ENCODE measurements at places on chromosomes 4 and X.

GRCh38 chrX:15816886-15817285 is 26.6 kb downstream of the ZRSR2 start:
- no peak for DNase-seq

DNA sequence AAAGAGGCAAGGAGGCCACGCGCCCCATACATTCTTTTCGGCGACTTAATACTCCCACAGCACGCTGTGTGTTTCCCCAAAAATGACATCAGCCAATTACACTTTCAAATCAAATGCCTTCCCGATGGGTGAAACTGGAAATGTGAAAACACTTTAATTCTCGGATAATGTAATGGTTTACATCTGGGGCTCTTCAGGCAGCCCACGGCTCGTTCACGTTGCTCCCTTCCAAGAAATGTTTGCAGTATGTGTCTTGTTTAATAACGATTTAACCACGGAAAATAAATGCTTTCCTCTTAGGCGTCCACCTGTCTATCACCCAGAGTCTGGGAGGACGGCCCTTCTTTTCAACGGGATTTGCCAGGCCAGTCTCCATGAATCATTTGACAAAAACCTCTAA is 272.5 kb downstream of the SHOX start:
- no peak for DNase-seq

GRCh38 chr4:151690164-151690870 is 70.5 kb downstream of the GATB start:
- no peak for DNase-seq

- no peak for DNase-seq
Measured at GRCh38 chr4:40952217-40952616, 202.5 kb downstream of the NSUN7 start.

GRCh38 chr4:38958453-38959190 is 73.6 kb downstream of the TMEM156 start:
- DNase-seq = no peak

- DNase-seq = no peak
Measured at GRCh38 chrX:118945921-118946320, 28.5 kb upstream of the LONRF3 start.

- no peak for DNase-seq
Measured at GRCh38 chrX:39164212-39164611, 363.0 kb downstream of the MID1IP1 start.

DNA sequence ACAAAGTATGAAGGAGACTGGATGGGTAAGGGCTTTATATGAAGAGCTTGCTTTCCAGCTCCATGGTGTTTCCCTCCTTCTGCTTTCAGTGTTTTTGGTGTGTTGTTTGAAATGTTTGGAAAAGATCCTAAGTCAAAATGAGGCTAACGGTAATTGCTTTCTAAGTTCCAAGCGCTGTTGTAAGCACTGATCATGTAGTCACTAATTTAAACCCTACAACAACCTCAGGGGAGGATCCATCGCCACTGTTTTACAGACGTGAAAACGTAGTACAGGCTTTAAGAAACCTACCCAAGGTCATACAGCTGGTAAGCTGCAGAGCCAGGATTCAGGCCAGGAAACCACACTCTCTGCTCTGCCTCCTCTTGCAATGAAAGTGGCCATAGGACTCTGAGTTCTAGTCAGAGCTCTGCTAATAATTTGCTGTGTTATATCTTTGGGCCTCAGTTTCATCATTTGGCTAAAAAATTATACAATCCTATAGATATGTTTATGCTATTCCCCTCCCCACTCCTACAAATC is 102.9 kb upstream of the PGRMC2 start:
- DNase-seq = no peak

DNA sequence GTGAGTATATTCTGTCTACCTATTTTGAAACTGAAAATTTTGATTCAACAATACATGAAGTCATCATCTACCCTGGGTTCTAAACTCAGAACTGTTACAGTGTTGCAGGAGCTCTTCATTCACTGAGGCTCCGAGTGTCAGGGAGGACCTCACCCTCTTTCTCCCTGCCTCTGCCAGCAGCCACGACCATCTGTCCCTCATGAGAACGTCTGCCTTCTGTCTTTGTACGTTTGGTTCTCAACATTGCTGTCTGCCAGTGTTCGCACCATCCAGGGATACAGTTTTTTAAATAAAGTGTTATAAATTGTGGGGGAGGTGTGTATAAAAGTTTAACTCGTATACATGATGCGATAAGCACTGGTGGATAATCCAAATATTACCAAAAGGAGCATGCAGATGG is 55.5 kb downstream of the TRAPPC11 start:
- DNase-seq = no peak

GRCh38 chrX:22338740-22339139 is 66.0 kb downstream of the CBLL2 start:
- DNase-seq = peak; percentile 34

DNA sequence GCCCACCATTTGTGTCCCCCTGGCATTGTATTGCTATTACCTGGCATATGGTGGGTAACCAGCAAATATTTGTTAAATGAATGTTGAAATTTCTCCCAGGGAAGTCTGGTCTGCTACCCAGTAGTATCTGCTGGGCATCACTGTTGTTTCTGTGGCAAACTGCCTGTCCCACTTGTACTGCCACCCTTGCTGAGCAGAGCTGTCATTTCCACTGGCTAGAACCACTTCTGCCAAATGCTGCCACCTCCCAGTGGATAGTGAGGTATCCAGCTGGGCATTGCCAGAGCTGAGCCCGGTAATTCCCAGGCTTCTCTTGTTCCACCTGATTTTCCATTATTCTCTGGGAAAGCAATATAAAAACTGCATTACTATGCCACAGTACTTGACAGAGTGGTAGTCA is 186.7 kb upstream of the NOCT start:
- DNase-seq = no peak

DNA sequence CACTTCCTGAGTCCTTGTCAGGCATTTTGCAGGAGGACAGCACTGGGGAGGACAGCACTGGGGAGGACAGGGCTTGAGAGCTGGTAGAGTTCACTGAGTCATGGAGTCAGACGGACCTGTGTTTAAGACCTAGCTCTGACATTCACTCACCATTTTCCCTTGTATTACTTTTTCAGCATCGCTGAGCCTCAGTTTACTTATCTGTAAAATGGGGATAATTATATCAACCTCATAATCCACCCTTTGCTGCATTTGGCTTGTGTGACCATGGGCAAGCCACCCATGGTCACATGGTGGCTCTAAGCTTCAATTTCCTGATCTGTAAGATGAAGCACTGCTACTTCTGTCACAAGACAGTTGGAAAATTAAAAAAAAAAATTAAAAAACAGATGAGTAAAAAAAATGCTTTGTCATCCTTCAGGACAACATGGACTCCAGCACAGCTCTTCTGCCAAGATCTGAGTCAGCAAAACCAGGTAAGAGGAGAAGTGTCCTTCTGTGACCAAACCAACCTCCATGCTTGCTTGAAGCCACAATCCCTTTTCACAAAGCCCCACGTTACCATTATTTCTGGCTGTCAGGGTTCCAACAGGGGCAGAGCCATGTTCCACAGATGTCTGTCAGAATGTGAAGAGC is 275.5 kb downstream of the RAB28 start:
- DNase-seq = no peak

DNA sequence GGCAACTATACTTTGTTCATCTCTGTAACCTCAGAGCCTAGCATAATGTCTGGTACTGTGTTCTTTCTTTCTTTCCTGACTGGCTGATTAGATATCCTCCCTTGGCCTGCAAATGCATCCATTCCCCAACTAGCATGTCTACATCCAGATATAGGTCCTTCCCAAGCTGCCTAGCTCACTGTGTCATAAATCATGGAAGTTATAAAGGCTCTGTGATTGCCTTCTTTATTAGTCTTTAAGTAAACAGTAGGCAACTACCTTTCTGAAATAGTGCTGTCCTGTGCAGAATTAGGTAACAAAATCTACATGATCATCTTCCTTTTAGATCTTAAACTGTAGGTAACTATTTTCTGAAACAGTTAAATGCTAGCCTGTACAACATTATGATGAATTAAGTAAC is 224.5 kb downstream of the DLG3 start:
- DNase-seq = no peak

- DNase-seq = no peak
Measured at GRCh38 chrX:9533611-9534010, 68.8 kb downstream of the TBL1X start.

DNA sequence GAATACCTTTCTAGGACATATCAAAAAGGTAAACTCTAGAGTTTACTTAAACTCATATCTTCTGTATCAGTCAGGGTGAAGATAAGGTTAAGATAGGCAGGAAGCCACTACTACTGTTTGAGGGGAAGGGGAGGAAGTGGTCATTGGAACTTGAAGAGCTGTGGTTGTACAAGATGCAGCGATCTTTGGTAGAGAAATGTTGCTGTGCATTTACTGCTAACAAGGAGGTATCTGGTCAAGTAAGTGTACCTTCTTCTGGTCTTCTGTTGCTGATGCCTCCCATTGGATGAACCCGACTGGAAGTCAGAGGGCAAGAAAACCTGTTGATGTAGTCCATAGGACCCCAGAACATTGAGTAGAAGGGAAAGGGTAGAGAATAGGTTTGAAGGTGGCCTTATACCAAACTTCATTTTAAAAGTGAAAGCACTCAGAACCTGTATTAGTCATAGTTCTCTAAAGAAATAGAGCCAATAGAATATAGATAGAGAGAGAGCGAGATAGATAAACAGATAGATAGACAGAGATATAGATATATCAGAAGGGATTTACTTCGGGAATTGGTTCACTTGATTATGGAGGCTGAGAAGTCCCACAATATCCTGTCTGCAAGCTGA is 47.9 kb upstream of the TSPAN5 start:
- DNase-seq = no peak

- no peak for DNase-seq
Measured at GRCh38 chr4:111405989-111406388, 739.3 kb upstream of the FAM241A start.

DNA sequence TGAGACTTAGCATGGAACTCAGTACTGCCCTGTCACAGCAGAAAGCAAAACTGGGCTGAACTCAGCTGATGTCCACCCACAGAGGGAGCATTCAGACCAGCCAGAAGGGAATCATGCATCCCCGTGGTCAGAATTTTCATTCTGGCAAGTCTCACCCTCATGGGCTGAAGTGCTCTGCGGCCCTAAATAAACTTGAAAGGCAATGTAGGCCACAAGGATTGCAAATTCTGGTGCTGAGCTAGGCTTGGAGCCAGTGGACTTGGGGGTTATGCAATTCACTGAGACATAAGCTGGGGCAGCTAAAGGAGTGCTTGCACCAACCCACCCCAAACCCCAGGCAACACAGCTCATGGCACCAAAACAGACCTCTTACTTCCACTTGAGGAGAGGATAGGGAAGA is 494.1 kb downstream of the GABRG1 start:
- no peak for DNase-seq

DNA sequence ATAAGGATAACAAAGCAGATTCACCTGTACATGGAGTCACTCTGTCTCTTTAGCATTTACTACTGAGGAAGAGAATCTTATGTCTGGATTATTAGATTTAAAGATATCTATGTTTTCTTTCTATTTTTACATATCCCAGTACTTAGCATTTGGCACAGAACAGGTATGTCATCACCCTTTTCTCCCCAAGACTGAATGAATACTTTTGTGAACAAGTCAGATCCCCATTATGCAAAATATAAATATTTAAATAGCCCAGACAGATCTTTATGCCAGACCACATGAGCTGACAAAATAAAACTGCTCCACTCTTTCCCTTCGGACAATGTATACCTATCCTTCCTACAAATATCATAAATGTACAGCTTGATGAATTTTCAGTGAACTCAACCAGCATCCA is 94.5 kb downstream of the CASK start:
- no peak for DNase-seq

DNA sequence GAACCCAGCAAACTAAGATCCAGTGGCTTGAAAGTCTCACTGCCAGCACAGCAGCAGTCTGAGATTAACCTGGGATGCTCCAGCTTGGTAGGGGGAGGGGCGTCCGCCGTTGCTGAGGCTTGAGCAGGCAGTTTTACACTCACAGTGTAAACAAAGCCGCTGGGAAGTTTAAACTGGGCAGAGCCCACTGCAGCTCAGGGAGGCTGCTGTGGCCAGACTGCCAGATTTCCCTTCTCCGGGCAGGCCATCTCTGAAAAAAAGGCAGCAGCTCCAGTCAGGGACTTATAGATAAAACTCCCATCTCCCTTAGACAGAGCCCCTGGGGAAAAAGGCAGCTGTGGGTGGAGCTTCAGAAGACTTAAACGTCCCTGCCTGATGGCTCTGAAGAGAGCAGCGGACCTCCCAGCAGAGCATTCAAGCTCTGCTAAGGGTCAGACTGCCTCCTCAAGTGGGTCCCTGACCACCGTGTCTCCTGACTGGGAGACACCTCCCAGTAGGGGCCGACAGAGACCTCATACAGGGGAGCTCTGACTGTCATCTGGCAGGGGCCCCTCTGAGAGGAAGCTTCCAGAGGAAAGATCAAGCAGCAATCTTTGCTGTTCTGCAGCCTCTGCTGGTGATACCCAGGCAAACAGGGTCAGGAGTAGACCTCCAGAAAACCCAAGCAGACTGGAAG is 45.1 kb upstream of the CDX4 start:
- no peak for DNase-seq
